Stimulated activated CD4-positive, alpha-beta T cell treated with anti-CD3 and anti-CD28 coated beads, Interleukin-2, amount 100 ng/mL, for 24 hours (primary cell): ENCODE measurements at places on chromosomes 13 and 19.
A peak's percentile ranks its signal among the peaks of the same experiment; 100 is the strongest.

DNA sequence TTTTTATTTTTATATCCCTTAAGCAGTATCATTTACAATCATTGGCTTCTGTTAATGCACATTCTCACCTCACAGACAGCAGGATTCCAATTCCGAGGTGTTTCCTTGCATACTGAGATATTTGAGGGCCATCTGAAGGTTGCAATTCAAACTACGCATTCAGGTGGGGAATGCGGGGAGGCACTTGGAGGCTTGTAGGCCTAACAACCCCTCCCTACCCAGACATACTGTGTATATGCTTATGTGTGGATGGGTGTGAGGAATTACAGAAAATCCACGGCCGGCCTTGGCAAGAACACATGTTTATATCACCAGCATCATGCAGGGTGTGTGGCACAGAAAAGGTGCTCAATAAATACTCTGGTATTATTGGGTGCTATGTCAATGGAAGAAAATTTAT, 43.3 kb upstream of the PCDH8 start:
- DNase-seq, result no peak

DNA sequence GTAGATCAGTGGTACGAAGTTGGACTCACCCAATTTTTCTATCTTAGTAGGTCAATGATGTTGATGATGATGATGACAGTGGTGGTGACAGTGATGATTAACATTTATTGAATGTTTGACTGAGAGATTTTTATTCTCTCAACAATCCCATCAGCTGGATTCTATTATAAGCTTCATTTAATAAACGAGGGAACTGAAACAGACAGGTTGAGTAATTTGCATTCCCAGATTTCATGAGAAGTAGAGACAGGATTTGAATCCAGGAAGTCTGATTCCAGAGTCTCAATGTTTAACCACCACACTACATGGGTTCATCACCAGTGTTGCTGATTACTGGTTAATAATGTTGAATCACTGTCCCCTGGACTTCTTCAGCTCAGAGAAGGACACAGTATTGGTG, 168.9 kb downstream of the FLT1 start:
- DNase-seq, result no peak

DNA sequence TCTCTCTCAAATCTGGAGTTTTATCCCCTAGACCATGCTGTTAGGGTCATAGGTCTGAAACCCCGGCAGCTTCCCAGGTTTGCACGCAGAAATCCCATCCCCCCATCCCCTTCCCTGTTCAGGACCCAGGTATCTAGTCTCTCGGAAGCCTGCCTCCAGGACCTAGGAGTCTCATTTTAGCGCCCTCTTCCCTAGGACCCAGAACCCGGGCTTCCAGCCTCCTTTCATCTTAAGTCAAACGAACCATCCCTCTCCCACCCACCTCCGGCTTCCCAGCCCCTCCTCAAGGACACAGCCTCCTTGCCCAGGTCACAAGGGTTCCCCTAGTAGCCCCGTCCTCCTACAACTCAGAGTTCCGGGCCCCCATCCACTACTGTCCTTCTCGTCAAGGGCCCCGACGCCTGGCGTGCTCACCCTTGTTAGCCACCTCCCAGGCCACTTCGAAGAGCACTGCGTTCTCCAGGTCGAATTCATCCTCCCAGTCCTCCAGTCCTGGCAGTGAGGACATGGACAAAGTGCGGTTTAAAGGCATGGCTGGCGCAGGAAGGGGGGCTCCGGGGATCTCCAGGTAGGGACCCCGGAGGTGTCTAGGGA, 431 bp downstream of the GYS1 start:
- DNase-seq, result peak; percentile 24

DNA sequence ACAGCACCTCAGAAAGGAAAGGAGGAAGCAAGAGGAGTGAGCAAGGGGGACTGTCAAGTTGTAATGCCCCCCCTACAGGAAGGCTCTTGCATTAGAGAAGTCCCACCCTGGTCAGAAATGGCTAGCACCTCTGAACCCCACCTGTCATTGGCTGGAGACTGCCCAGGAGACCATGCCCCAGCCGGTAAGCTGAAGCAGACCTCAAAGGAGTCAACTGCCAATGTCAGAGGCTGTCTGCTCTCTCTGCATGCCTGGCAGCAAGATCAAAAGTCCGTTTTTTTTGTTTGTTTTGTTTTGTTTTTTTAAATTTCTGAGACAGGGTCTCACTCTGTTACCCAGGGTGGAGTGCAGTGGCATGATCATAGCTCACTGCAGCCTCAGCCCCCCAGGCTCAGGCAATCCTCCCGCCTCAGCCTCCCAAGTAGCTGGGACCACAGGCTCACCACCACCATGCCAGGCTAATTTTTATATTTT, 8.1 kb upstream of the BCL3 start:
- DNase-seq, result no peak

GRCh38 chr13:34567597-34567996, 374.5 kb upstream of the NBEA start:
- DNase-seq, result no peak

GRCh38 chr19:15317392-15318071, 14.8 kb downstream of the BRD4 start:
- DNase-seq, result no peak

DNA sequence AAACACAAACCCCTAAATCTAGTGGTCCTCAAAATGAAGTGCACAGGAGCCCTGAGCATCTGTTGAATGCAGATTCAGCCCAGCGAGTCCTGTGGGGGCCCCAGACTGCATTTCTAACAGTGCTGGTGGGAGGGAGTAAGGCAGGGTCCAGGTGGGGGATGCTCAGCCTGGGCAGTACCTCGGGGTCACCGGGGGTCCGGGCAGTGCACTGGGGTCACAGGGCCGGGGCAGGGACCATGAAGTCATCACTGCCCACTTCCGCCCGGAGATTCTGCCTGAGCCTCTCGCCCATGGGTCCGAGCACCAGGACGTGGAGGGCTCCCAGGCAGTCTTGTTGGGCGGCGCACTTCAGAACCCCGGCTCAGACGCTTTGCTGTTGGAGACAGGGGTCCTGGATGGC, 838 bp upstream of the ATP4B start:
- DNase-seq, result no peak

DNA sequence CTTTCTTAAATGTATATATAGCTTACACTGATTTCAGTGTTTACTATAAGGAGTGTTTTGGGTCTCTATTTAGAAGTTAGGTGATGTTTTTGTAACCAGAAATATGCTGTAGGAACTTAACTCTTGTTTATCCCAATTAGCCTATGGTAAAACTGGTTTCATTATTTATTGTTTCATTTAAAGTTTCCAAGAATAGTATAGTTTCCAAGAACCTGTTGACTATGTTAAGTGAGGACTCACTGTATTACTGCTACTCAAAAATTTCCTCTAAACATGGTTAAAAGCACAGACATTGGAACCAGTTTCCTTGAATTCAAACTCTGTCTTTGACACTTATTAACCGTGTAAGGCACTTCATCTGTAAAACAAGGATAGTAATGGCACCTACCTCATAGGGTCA, 187.4 kb downstream of the RGCC start:
- DNase-seq, result no peak

- DNase-seq, result no peak
These were observed 73.0 kb downstream of the ANKRD10 start for GRCh38 chr13:110841846-110842245.

DNA sequence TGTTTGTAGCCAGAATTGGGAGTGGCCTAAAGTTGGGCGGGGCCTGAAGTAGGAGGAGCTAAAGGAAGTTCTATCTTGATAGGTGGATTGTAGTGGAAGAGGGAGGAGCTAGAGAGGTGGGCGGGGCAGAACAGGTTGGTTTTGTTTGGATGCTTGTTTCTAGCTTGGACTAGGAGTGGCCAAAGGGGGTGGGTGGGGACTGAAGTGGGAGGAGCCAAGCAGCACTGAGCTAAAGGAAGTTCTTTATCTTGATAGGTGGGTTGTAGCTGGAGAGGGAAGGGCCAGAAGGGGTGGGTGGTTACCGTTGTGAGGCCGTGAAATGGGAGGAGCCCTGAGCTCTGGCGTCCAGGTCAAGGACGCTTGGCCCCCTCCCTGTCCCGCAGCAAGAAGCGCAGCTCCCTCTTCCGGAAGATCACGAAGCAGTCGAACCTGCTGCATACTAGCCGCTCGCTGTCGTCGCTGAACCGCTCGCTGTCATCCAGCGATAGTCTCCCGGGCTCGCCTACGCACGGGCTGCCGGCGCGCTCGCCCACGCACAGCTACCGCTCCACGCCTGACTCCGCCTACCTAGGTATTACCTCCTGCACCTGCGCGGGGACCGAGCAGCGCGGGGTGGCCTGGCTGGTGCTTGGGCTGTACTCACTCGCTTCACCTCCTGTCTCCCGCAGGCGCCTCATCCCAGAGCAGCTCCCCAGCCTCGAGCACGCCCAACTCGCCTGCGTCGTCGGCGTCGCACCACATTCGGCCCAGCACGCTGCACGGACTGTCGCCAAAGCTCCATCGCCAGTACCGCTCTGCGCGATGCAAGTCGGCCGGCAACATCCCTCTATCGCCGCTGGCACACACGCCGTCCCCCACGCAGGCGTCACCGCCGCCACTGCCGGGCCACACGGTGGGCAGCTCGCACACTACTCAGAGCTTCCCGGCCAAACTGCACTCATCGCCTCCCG, 8.0 kb downstream of the DNASE2 start:
- DNase-seq, result peak; percentile 50

DNA sequence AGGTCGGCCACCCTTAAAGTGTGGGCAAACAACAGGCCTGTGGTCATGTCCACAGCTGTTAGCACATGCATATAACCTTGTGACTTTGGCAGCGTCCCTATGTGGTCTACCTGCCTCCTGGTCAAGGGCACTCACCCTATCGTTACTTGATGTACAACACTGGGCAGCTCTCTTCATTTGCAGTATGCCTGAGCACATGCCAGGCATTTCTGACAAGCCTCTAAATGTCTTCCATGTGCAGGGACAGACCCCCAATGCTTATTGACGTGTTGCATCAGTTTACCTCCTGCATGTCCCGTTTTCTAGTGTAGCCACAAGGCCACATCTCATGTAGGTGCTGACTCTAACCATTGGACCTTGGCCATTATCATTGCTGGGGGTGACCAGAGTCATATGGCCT, 731.7 kb upstream of the MIR17HG start:
- DNase-seq, result no peak

- no peak for DNase-seq
These were observed 527.1 kb downstream of the FGF9 start for GRCh38 chr13:22198001-22198400.

GRCh38 chr19:9912551-9913236, 23.6 kb downstream of the OLFM2 start:
- no peak for DNase-seq
